Adrenal gland (tissue), 19 donors: ENCODE measurements at places on chromosomes 1 and 21.

DNA sequence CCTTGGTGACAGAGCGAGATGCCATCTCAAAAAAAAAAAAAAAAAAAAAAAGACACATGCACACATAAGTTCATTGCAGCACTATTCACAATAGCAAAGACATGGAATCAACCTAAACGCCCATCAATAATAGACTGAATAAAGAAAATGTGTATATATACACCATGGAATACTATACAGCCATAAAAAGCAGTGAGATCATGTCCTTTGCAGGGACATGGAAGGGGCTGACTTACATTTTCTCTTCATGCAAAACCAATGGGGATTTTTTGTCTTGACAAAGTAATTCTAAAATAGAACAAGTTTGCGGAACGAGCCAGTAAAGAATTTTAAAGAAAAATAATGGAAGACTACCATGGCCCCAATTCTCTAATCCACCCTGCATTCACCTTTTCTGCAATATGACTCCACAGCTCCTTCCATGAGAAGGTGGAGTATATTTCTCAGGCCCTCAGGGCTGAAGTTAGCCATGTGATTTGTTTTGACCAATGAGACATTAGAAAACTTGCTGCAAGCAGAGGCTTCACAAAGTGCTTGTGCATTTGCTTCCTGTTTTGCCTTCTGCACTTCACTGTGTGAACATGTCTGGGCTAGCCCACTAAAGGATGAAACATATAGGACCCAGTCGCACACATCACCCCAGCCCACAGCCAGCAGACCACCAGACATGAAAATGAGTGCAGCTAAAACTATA is 78.8 kb upstream of the NR5A2 start:
- no peak for DNase-seq

- no peak for DNase-seq
These were observed 122.2 kb upstream of the RAB4A start for GRCh38 chr1:229148743-229149142.

DNA sequence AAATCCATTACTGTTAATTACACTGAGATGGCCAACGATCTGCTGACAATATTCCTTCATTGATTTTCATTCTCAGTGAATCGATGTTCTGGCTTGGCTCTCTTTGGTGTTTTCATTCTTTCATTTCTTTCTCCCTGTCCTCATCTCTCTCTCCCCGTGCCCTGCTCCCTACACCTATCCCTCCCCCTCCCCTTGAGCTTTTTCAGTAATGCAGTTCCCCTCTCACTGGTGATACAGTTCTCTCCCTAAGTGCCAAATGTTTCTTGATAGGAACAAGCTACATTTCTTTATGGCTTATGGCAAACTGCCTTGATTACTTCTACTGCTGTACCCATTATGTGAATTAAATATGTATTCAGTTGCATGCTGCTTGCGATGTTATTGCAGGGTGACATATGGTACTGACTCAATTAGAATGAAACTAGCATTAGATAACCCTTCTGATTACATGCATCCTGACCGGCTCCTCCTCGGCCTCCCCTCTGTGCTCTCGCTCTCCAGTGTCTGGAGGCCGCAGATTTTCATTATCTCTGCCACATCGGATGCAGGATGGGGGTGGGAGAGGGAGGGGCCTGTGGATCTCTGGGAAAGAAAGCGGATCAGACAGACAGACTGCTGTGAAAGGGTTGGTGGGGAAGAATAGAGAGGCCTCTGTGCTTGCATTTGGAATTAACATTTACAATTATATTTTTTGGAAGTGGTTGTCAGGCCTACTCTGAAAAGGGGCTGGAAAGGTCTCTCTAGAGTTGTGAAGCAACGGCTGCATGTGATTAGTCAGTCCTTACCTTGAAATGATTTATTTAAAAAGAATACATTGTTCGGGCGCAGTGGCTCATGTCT is 130.9 kb downstream of the PBX1 start:
- DNase-seq: no peak

- DNase-seq: no peak
These were observed 816 bp downstream of the E2F2 start for GRCh38 chr1:23530087-23530746.

- DNase-seq: no peak
These were observed 8.1 kb upstream of the LEFTY1 start for GRCh38 chr1:225896937-225897549.
